Renal cortical epithelial cell (primary cell): ENCODE measurements at places on chromosomes 3 and 15.

- DNase-seq = no peak
Observed at GRCh38 chr3:98630416-98630815, 37.0 kb upstream of the CPOX start.

DNA sequence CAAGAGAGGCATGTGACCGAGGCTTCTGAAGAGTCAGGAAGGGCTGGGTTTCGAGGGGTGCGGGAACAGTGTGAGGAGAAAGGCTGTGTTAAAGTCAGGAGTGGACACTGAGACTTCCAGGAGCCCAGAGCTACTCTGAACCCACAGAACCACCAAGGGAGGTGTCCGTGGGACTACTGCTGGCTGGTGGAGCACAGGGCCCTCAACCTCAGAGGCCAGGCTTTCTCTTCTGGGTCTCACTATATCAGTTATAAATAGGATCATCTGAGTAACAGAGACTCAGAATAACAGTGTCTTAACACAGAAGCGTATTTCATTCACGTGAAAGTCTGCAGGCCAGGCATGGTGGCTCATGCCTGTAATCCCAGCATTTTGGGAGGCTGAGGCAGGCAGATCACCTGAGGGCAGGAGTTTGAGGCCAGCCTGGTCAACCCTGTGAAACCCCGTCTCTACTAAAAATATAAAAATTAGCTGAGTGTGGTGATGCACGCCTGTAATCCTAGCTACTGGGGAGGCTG, 113.6 kb downstream of the TMEM266 start:
- no peak for DNase-seq

GRCh38 chr3:169295912-169296570, 367.5 kb downstream of the MECOM start:
- DNase-seq = no peak

- no peak for DNase-seq
Observed at GRCh38 chr15:32218666-32219065, 184.4 kb downstream of the GOLGA8K start.

DNA sequence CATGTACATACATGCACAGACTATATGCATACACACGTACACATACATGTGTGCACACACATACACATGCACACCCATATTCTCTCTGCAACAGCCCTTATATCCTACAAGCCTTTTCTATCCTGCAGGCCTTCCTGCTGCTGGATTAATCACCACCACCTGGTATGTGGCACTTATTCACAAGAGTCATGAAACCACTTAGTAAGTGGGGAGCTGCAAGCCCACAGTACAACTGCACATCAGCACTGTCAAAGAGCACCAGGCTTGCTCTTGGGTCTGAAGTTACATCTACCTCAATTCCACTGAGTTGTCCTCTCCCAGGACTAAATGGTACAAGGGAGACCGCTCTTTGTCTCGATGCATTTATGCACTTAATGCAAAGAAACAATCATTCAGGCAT, 233.2 kb downstream of the KLF13 start:
- DNase-seq = no peak

DNA sequence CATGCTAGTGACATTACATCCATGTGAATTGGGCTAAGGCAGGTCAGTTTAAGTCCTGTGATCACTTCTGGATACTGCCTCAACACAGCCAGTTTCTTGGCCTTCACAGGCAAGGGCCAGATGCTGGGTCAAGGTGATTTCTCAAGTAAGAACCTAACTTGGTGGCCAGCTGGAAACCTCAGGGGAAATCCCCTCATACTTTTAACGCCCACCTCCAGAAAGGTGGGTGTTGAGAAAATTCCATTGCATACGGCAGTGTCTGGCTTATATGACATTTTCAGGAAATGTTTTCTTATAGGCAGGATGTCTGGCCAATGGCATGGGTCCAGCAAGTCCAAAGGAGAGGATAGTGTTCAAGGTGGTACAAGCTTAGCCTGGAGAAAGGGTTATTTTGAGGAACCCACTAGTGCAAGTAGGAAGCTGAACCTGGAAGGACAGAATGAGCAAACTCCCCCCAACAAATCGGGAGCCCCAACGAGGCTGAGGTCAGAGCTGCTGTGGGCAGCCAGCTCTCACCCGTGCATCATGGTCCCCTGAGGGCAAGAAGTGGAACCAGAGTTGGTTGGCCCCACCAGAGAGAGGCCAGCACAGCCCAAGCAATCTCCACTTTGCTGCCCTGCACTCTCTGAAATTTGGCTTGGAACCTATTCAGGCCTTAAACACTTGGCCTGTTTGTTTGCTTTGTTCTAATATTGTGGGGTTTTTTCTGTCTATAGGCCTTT, 135.4 kb downstream of the PDE8A start:
- no peak for DNase-seq

DNA sequence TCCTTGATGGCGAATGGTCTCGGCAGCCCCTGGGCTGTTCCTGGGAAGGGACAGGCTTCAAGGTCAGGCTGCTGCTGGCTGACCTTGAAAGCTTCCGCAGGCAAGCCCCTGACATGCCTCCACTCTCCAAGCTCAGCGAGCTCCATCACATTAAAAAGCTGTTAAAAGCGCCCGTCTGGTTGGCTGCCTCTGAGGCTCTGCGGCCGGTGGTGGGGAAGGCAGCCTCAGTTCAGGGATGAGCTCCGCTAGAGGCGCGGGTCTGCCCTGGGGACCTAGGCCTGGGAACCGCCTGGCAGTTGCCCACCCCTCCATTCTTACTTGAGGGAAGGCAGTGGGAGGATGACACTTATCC, 103.8 kb downstream of the LINGO1 start:
- no peak for DNase-seq

DNA sequence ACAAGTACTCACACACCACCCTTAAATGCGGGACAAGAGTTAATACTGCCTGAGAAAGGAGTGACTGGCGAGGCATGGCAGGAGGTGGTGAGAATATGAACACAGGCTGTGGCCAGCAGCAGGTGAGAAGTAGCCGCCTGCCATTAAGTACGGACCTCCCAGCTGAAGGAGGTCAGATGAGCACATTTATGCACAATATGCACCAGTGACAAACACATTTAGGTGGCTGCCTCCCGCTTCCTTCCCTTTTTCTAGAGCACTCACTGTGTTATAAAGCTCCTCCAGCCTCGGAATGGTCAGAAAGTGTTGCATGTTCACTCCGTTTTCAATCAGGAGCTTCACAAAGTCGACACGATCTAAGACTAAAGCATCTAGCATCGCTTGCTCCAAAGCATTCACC, 52.4 kb downstream of the TRPM1 start:
- DNase-seq = no peak

GRCh38 chr3:193754719-193755118, 161.7 kb downstream of the OPA1 start:
- no peak for DNase-seq

- DNase-seq = no peak
Observed at GRCh38 chr3:64063207-64063982, 40.1 kb upstream of the PSMD6 start.

GRCh38 chr3:156416846-156417558, 137.9 kb downstream of the SSR3 start:
- DNase-seq = no peak

GRCh38 chr3:98890181-98890835, 11.2 kb downstream of the DCBLD2 start:
- DNase-seq = no peak

GRCh38 chr3:166177130-166177529, 339.9 kb upstream of the BCHE start:
- DNase-seq = no peak

DNA sequence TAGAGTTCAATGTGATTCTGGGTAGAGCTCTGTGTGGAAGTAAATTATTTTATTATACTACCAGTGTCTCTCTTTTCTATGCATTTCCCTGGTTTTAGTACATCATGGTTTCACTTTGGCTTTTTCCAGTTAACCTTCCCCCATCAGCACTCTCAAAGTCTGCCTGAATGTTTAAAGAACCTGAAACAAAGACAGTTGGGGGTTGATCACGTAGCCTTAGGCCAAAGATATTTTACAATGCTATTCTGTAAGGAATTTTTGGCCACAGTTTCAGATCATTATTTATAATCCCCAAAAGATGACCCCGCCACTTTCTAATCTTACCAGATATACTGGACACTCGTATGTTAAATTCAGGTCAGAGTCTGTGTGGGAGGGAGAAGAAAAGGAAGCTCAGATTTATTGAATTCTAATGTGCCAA, 156.3 kb upstream of the TMC3 start:
- no peak for DNase-seq

- DNase-seq = peak; percentile 48
Observed at GRCh38 chr15:51499379-51499976, 123.1 kb downstream of the DMXL2 start.

DNA sequence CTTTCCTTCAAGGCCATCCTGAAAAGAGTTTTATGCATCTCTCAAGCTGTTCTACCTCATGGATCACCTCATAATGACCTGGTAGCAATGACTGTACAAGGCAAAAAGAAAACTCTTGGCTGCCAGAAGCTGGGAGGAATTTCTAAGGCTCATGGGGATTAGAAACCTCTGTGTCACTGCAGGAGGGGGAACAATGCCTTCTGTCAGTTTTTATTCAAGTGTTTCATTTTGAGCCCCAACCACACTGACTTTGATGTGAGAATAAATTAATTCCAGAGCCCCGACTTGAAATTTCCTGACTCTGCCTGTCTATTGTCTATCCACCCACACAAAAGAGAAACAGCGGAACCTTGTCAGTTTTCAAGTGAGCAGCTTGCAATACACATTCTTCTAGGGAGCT, 58.7 kb upstream of the MRPL3 start:
- peak; percentile 83 for DNase-seq

- no peak for DNase-seq
Observed at GRCh38 chr3:135784557-135784956, 181.0 kb upstream of the PPP2R3A start.

GRCh38 chr3:134810850-134811249, 15.8 kb downstream of the EPHB1 start:
- no peak for DNase-seq

GRCh38 chr3:138854940-138855339, 20.2 kb upstream of the PIK3CB start:
- no peak for DNase-seq

DNA sequence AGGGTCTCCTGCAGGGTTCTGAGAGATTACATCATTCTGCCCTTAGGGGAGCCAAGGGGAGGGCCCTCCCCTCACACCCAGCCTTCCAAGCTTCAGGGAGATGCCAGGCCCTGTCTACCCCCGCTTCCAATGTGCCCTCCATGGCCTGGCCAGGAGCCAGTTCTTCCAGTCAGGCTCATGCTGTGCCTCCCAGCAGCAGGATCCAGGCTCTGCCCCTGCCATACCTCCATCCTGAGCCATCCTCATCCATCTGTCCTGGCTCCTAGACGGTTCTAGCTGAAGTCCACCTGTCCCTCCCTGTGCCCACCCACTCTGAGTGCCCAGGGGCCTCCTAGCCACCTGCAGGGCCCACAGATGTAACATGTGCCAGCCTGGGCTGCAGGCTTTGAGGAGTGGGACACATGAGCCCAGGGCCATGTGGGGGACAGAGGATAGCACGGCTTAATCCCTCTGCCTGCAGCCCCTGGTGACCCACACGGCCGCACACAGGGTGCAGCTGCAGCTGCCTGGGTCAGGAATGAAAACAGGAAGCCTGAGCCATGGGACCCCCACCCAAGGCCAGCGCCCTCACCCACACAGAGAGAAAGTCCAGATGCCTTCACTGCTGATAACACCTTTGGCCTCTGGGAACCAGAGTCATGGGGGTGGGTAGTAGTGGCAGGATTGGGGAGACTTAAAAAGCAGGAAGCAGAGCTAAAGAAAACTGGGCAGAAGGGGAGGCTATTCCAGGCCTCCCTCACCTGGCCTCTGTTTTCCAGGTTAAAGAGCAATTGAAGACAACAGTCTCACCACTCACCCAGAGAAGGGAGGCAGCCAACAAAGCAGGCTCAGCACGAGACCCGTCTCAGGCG, 11.8 kb downstream of the PLCD1 start:
- DNase-seq = no peak

- DNase-seq = peak; percentile 94
Observed at GRCh38 chr3:10366651-10367101, 45.8 kb upstream of the SEC13 start.

- DNase-seq = no peak
Observed at GRCh38 chr15:58257776-58258325, 119.7 kb downstream of the AQP9 start.

DNA sequence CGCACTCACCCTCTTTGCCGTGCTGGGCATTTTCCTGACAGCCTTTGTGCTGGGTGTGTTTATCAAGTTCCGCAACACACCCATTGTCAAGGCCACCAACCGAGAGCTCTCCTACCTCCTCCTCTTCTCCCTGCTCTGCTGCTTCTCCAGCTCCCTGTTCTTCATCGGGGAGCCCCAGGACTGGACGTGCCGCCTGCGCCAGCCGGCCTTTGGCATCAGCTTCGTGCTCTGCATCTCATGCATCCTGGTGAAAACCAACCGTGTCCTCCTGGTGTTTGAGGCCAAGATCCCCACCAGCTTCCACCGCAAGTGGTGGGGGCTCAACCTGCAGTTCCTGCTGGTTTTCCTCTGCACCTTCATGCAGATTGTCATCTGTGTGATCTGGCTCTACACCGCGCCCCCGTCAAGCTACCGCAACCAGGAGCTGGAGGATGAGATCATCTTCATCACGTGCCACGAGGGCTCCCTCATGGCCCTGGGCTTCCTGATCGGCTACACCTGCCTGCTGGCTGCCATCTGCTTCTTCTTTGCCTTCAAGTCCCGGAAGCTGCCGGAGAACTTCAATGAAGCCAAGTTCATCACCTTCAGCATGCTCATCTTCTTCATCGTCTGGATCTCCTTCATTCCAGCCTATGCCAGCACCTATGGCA, 41.1 kb upstream of the CSTA start:
- no peak for DNase-seq

DNA sequence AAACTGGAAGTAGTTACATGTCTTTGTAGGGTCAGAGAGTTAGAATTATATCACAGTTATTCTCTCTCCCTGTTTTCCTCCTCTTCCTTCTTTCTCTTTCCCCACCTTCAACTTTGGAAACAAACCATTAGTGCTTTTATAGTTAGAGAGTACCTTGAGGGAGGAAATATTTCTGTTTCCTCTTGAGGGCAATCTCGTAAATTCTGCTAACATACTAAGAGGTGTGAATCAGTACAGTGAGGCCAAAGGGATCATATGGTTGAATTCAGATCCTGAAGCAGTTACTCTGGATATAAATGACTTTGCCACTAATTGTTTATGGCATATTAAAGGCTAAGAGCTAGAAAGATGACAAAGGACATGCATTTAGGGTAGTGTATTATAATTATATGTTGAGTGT, 60.3 kb upstream of the CCNL1 start:
- no peak for DNase-seq
